ENCODE measurements at places on chromosomes 2 and 18.

- DNase-seq, result peak; percentile 46
These were observed 7.1 kb upstream of the UPP2 start for GRCh38 chr2:158094487-158095092.

- peak; percentile 48 for DNase-seq
These were observed 558 bp downstream of the DNAJC10 start for GRCh38 chr2:182716650-182716979.

- DNase-seq, result no peak
These were observed 127.0 kb downstream of the ST6GAL2 start for GRCh38 chr2:106758901-106759497.

- DNase-seq, result no peak
These were observed 56.9 kb upstream of the ZNF397 start for GRCh38 chr18:35183886-35184285.

DNA sequence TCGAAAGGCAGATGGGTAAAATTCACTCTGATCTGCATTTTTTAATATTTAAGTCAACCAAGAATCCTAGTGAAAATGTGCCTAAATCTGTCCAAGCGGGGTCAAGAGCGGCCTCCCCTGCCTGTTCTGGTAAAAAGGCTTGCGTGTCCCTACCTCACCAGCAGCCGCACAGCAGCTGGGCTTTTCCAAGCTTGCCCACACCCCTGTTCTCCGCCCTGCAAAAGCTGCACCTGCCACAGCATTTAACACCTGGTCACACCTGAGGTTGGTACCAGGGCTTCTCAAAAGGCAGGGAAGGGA is 25.8 kb upstream of the TMEM182 start:
- DNase-seq, result peak; percentile 27

GRCh38 chr18:13393338-13393737 is 174.8 kb downstream of the LDLRAD4 start:
- no peak for DNase-seq

DNA sequence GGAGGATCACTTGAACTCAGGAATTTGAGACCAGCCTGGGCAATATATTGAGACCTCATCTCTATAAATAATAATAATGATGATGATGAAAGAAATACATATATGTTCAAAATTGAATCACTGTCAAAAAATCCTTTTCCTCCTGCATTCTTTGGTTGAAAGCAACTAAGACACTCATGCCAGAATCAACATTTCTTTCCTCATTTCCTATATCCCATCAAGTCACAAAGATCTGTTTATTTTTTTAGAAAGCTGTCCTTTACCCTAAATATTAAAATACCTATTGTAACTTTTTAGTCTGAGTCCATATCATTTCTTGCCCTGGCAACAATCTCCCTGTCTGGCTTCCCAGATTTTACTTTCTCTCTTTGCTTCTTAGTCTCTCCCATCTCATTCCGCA is 31.8 kb upstream of the PPP4R3B start:
- DNase-seq, result no peak

DNA sequence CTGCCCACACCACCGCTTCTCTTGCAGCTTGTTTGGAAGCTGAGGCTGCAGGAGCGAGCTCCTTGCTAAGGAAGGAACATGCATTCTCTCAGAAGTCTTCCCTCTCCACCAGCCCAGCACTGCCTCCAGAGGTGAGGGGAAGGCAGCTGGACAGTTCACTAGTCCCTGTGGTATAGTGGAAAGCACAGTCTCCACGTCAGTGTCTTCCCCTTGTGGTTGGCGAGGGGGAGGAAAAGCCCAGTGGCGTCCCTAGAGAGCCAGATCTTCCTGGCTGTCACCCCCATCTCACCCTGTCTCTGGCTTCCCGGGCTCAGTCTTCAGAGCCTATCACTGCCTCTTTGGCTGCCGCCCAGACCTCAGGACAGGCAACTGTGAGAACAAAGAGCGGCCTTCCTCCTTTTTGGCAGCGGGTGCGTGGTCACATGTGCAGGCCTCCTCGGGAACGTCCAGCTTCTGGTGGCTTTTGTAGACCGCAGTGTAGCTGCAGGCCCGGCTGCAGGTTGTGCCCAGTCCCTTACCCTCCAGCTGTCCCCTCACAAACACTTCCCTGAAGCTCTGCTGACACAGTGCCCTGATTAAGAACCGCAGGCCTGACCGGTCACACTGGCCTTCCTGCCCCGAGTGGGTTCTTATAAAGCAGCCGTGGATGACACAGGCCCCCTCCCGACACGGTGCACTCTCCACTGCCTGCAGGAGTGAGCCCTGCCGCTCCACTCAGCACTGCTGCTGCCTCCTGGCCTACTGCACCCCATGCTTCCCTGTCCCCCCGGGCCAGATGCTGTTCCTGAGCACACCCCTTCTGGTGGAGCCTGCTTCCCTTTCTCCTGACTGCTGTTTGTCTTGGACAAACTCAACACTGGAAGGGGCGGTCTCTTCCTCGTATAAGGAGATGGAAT is 90.9 kb downstream of the RNF144A start:
- DNase-seq, result no peak

- no peak for DNase-seq
These were observed 345.3 kb upstream of the CDH20 start for GRCh38 chr18:60987963-60988362.

DNA sequence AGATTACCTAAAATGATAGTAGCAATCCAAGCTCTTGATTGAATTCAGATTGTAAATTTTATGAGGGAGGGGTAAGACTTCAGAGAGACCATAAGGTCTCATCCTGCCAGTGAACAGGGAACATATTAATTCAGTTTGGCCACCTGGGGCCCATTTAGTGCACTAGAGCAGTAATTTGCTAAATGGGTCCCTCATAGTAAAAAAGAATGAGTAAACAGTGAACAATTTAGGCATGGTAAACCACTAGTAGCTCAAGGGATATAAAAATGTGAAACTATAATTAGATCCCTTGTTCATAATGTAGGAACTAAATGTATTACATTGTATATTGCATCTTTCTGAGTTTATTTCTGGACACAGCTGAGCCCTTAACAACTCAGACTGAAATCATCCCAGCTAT is 4.9 kb upstream of the PHLPP1 start:
- DNase-seq, result no peak

- no peak for DNase-seq
These were observed 11.1 kb downstream of the CAVIN2 start for GRCh38 chr2:191835539-191836350.

GRCh38 chr2:181142514-181142913 is 162.1 kb downstream of the UBE2E3 start:
- DNase-seq, result no peak

DNA sequence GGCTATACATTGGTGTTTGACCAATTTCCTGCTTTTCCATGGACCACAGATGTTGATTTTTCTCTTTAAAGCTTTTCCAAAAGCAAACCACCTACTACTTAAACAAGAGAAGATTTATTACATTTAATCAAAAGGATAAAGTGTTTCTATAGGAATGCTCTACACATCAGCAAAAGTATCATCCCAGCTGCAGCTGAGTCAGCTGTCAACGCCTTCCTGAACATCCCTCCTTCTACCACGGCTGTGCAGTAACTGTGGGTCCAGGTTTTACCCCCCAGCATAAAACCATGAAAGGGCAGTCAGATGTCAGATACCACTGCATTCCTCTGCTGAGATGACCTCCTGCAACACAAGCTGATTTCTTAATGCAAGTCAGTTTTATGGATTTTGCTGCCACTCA is 524.5 kb upstream of the MEX3C start:
- DNase-seq, result no peak

DNA sequence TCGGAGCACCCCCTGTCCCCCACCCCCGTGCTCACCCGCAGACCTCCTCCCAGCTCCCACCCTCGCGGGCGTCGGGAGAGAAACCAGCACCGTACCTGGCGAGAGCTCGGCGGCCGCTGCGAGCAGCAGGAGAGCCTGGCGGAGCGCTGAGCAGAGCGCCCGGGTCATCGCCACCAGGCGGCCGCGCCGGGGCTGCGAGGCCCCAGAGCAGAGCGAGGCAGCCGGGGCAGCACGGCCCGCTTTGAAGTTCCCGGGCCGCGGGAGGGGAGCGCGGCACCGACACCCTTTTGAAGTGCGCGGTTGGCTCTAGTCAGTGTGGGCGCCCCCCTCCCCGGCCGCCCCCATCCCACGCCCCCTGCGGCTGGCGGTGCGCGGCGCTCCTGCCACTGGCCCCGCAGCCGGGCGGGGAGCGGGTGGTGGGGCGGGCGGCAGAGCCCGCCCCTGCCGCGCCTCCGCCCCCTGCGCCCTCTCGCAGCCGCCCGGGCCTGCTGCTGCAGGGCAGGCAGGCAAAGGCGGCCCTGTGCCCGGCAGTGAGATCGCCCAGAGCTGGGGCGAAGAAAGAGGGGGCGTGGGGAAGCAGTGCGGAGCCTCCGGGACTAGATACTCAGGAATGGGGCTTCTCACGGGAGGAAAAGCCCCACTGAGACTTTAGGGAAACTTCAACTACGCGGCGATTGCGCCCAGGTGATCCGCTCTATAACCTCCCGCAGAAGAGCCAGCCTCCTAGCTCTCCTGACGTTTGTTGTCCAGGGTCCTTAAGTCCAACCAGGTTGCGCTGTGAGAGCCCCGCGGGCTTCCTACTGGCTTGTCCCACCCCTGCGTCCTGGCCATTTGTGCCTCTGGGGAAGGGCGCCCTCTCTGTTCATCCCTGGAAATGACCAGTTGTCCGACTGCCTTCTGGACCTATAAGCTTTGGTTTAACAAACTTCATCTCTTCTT is at the start of gene ACVR1C:
Gene ACVR1C, minus strand, starts transcription at position 388 of the 939 bp plus-strand sequence. Its CDS starts 220 bp downstream, at position 168.
- DNase-seq, result peak; percentile 84

DNA sequence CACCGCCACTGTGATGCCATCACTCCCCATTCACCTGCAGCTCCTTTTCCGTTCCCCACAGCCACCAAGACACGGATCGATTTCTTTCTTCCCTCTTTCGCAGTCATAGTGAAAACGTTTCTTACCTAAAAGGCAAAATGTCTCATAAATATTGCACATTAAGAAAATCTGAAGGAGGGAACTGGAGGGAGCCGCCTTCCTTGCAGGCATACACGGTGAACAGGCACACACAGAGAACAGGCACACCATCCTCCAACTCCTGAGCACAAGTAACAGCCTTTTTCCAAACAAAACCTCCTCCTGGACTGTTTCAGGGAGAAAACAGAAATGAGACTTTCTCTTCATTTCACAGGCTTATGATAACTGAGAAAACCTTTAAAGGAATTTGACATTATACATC is 17.0 kb downstream of the MRPS5 start:
- no peak for DNase-seq

DNA sequence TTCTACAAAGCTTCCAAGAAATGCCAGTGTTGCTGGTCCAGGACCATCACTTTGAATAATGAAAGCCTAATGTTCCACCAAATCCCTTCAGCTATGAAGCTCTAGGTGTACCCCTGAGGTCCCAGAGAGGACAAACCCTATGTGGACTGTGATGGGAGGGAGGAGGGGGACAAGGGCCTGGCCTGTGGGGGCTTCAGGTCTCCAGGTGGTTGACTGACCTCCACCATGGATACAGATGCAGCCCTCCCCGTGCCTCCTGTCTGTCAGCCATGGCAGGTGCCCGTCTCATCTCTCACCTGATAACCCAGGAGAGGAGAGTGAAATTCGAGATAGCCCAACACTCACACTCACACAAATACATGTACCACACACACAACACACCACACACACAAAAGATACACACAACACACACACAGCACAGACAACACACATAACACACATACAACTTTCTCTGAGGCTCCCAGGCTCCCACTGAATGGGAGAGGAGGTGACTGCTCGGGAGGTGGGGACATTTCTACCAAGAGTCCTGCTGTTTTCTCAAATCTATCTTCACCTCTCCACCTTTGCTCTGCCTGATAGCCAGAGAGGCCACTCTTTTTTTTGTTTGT is 12.8 kb upstream of the RHOB start:
- DNase-seq, result no peak

- no peak for DNase-seq
These were observed 190.4 kb downstream of the FMNL2 start for GRCh38 chr2:152525277-152525838.

GRCh38 chr2:207758025-207758424 is 11.7 kb downstream of the FZD5 start:
- DNase-seq, result no peak

- DNase-seq, result no peak
These were observed 6.2 kb downstream of the ASTL start for GRCh38 chr2:96131813-96132745.

GRCh38 chr2:37820471-37820986 is 104.6 kb upstream of the RMDN2 start:
- DNase-seq, result no peak

- no peak for DNase-seq
These were observed 14.1 kb downstream of the LIMS1 start for GRCh38 chr2:108548208-108549003.

GRCh38 chr2:234714711-234715110 is 217.8 kb upstream of the ARL4C start:
- DNase-seq, result no peak

DNA sequence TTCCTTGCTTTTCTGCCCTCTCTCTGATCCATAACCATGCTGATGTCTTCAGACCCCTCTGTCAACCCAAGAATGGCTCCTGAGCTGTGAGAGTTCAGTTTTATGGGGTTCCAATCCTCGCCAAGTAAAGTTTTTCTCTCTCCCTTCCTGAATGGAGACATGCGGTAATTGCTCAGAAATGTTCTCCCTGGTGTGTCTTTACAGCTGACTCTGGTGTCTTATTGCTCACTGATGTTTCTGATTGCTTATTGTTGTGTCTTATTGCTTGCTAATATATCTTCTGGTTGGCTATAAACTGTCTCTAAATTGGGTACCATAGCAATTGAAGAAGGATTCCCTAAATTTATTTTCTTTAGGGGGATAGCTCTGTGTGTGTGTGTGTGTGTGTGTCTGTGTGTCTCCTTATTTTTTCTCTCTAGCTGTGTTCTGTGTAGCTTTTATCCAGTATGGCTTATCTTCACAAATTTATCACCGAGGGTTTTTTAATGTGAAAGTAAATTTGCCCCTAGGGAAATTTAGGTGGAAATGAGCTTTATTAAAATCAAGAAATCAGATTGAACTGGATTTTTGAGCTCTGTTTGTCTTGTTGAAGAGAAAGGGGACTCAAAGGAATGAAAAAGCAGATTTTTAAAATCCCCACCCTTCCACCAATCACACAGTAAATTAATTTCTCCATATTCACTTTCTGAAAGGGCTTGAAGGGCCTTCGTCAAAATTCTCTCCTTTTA is 19.5 kb downstream of the MGAT5 start:
- DNase-seq, result no peak

DNA sequence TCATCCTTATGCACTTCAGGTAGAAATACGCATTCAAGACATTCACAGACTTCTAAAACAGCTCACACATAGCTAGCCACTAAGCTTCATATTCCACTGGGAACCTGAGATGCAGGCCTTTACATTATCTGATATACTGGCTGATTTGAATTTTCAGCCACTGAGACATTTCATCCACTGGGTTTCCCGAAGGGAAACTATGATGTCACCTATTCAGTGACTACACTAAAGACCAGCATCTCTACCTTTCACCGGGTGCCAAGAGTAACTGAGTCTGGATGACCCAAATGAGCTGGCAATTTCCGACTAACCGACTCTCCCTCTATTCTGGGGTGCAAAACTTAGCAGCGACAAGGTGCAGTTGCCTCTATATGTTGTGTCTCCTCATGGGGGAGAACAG is 31.8 kb upstream of the SP140L start:
- DNase-seq, result no peak

GRCh38 chr2:37602702-37603101 is 68.7 kb downstream of the CDC42EP3 start:
- no peak for DNase-seq
